HFF-Myc (cell line): ENCODE measurements at places on chromosomes 2 and 18.

- no peak for DNase-seq
Measured at GRCh38 chr2:11985817-11986566, 239.6 kb downstream of the LPIN1 start.

DNA sequence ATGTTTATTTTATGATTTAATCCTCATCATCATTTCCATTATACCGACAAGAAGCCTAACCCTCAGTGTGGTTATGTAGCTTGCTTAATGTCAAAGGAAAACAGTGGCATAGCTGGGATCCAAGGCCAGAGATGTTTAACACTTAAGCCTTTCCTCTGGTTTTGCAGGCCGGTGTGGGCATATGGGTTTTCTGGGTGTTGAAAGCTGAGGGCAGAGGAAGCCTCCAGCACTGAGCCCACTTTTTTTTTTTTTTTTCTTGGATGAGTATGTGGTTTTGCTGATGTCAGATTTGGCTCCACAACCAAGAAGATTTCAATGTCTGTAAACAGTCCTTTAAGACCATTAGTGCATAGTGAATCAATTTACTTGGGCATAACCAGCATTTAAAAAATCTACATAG, 41.3 kb downstream of the LHCGR start:
- no peak for DNase-seq

- DNase-seq, result no peak
Measured at GRCh38 chr2:106607371-106607770, 120.2 kb downstream of the CD8B2 start.

GRCh38 chr18:79753391-79753851, 44.3 kb upstream of the KCNG2 start:
- no peak for DNase-seq

- DNase-seq, result no peak
Measured at GRCh38 chr18:28048612-28049011, 128.3 kb downstream of the CDH2 start.

- DNase-seq, result no peak
Measured at GRCh38 chr2:9247177-9247576, 40.6 kb downstream of the ASAP2 start.
